Suprapubic skin (tissue), 4 donors: ENCODE measurements at places on chromosomes 13 and 19. TPM values are rescaled to one million over a fixed set of nuclear protein-coding genes. Genes with fewer than 3 reads are reported as not detected.

ZNF628 gene
- total RNA-seq, result 22.9 TPM

PROZ gene
- not detected for total RNA-seq

S1PR5 gene
- 24.5 TPM for total RNA-seq

PTGIR gene
- total RNA-seq, result 3.0 TPM

HCN2 gene
- total RNA-seq, result 1.7 TPM

C19orf18 gene
- total RNA-seq, result not detected

ZNF677 gene
- 17.3 TPM for total RNA-seq

ZNF565 gene
- total RNA-seq, result 5.0 TPM

ONECUT3 gene
- not detected for total RNA-seq

ZNF829 gene
- total RNA-seq, result 4.2 TPM

- H3K36me3 ChIP-seq, result no peaks in the 10 kb centered on the region
- H3K27me3 ChIP-seq, result no peaks in the 10 kb centered on the region
- no peak overlapping the region for H3K4me3 ChIP-seq
- H3K4me1 ChIP-seq, result no peaks in the 10 kb centered on the region
Observed at GRCh38 chr13:42754801-42755510, 26.4 kb upstream of the FAM216B start.

DNA sequence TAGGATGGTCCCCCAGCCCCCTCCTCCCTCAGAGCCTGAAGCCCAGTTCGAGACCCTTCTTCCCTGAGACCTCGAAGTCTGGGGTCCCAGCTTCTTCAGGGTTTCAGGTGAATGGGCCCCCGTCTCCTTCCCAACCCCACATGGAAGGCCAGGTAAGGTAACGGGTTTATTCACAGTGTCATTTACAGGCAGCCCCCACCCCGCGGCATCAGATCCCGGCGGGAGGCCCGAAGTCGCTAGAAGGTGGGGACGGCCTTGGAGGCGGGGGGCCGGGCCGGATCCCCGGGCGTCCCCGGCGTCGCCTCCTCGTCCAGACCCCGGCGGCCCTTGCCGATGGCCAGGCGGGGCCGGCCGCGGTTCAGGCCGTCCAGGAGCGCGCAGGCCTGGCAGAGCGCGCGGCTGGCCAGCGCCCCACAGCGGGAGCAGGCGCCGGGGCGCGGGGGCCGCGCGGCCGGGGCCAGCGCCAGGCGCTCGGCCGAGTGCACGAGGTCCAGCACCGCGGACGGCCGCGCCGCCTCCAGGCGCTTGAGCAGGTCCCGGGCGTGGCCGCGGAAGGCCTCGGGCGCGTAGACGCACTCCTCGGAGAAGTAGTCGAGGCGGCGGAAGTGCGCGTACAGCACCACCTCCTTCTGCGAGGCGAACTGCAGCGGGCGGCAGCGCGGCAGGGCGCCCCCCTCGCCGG, 9.7 kb downstream of the CTU1 start:
- no peaks in the 10 kb centered on the region for H3K27me3 ChIP-seq
- peaks cover 25% of the 10 kb centered on the region for H3K4me1 ChIP-seq
- H3K4me3 ChIP-seq, result no peak overlapping the region
- H3K27ac ChIP-seq, result no peak overlapping the region
- H3K36me3 ChIP-seq, result peaks cover 37% of the 10 kb centered on the region

- peaks cover 7% of the 10 kb centered on the region for H3K4me1 ChIP-seq
- H3K27ac ChIP-seq, result no peak within 1 kb of the TSS
- H3K36me3 ChIP-seq, result no peaks in the 10 kb centered on the region
- no peak within 1 kb of the TSS for H3K4me3 ChIP-seq
- DNase-seq, result no peak
- H3K27me3 ChIP-seq, result no peaks in the 10 kb centered on the region
Observed at GRCh38 chr19:10339380-10339960, at the start of gene ICAM3. Gene ICAM3, minus strand, starts transcription at chr19:10339624. Its CDS starts 10 bp downstream, at chr19:10339614.

- peak overlapping the region; percentile 86 for H3K4me3 ChIP-seq
- DNase-seq, result no peak
- H3K27ac ChIP-seq, result peak overlapping the region; percentile 92
- H3K4me1 ChIP-seq, result peaks cover 41% of the 10 kb centered on the region
- H3K36me3 ChIP-seq, result no peaks in the 10 kb centered on the region
Observed at GRCh38 chr19:14073925-14074838, 1.6 kb downstream of the MISP3 start.

- H3K27ac ChIP-seq, result no peak overlapping the region
- no peaks in the 10 kb centered on the region for H3K36me3 ChIP-seq
- H3K27me3 ChIP-seq, result peaks cover 12% of the 10 kb centered on the region
- no peaks in the 10 kb centered on the region for H3K4me1 ChIP-seq
- no peak overlapping the region for H3K4me3 ChIP-seq
Observed at GRCh38 chr13:28041031-28041461, 52.6 kb upstream of the URAD start.

GRCh38 chr13:32731074-32731473, 144.8 kb downstream of the PDS5B start:
- H3K4me1 ChIP-seq, result peaks cover 38% of the 10 kb centered on the region
- DNase-seq, result no peak
- peak overlapping the region; percentile 59 for H3K27ac ChIP-seq
- H3K27me3 ChIP-seq, result no peaks in the 10 kb centered on the region

GRCh38 chr19:30446850-30447552, 74.8 kb downstream of the ZNF536 start:
- peaks cover 19% of the 10 kb centered on the region for H3K4me1 ChIP-seq
- H3K4me3 ChIP-seq, result no peak overlapping the region
- H3K27ac ChIP-seq, result no peak overlapping the region
- no peak for DNase-seq

GRCh38 chr13:29503041-29503837, 92.2 kb downstream of the SLC7A1 start:
- H3K4me3 ChIP-seq, result no peak overlapping the region
- no peak overlapping the region for H3K27ac ChIP-seq
- H3K27me3 ChIP-seq, result peaks cover 20% of the 10 kb centered on the region
- peaks cover 10% of the 10 kb centered on the region for H3K4me1 ChIP-seq
- no peak for DNase-seq

DNA sequence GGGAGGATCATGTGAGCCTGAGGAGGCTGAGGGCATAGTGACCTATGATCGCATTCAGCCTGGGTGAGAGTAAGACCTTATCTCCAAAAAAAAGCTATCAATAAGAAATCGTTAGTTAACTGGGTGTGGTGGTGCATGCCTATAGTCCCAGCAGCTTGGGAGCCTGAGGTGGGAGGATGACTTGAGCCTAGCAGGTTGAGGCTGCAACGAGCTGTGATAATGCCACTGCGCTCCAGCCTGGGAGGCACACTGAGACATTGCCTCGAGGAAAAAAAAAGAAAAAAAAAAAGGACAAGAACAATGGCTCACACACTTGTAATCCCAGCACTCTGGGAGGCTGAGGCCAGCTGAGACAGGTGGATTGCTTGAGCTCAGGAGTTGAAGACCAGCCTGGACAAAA, 16.2 kb downstream of the PSPC1 start:
- H3K36me3 ChIP-seq, result peaks cover 24% of the 10 kb centered on the region
- H3K4me3 ChIP-seq, result no peak overlapping the region
- no peak overlapping the region for H3K27ac ChIP-seq
- no peaks in the 10 kb centered on the region for H3K27me3 ChIP-seq
- peaks cover 3% of the 10 kb centered on the region for H3K4me1 ChIP-seq

DNA sequence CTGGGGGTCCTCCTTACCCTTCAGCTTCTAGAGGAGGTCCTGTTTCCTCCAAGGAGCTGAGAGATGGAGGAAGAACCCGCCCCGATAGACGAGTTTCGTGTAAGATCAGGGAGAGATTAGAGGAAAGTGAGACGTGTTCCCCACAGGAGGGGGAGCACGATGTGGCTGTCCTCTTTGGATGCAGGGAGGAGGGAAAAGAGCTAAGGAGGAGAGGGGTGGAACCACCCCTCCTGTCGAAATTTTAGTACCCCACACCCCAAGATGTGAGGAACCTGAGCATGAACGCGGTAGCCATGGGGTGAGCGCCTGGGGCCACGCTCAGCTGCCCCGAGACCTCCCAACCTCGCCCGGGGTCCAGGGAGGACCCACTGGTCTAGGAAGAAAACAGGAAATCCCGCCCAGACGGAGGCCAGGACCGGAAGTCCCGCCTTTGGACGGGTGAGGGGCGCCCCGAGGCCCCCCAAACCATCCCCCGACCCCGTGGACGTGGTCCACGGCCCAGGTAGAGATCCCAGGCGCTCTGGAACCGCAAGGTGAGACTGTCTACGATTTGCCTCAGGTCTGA, 1.2 kb downstream of the AKT1S1 start:
- no peak for DNase-seq
- peaks cover 46% of the 10 kb centered on the region for H3K4me1 ChIP-seq
- H3K36me3 ChIP-seq, result peaks cover 31% of the 10 kb centered on the region
- no peaks in the 10 kb centered on the region for H3K27me3 ChIP-seq

- H3K36me3 ChIP-seq, result peaks cover 47% of the 10 kb centered on the region
- no peak for DNase-seq
- H3K27me3 ChIP-seq, result no peaks in the 10 kb centered on the region
- no peak overlapping the region for H3K4me3 ChIP-seq
- H3K4me1 ChIP-seq, result peaks cover 43% of the 10 kb centered on the region
Observed at GRCh38 chr19:869245-870177, 10.0 kb downstream of the CFD start.

DNA sequence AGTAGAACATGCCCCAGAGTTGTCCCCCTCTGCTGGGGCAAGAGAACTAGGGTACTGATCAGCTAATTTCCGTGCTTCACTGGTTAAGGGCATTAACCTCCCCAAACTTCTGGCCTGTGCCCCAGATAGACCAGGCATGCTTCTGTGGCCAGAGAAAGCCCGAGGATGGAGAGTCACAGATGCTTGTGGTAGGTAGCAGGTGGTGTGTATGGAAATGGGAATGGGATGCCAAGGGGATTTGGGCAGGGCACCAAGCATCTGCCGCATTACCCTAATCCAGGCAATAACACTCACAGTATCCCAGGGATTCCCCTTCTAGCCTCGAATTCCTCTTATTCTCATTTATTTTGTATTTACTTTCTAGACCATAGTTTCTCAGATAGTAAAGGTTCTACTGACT, 124.8 kb upstream of the KLF12 start:
- no peak overlapping the region for H3K27ac ChIP-seq
- DNase-seq, result no peak
- H3K4me1 ChIP-seq, result no peaks in the 10 kb centered on the region
- H3K27me3 ChIP-seq, result no peaks in the 10 kb centered on the region
- H3K4me3 ChIP-seq, result no peak overlapping the region
- no peaks in the 10 kb centered on the region for H3K36me3 ChIP-seq

DNA sequence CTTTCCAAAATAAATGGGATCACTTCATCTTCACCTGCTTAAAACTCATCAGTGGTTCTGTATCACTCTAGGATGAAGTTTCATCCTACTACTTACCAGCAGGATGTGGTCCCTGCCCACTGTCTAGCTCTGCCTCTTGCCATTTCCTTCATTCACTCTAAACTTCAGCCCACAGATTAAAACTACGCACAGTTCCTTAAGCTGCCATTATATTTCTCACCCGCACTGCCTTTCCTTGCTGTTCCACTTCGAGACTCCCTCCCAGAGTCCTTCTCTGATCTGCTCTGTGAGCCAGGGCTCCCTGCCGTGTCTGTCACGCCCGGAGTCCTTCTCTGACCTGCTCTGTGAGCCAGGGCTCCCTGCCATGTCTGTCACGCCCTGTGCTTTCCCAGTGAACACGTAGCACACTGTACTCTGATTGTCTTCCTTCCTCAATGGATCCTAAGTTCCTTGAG, 52.0 kb upstream of the NPAS1 start:
- H3K4me3 ChIP-seq, result no peak overlapping the region
- H3K4me1 ChIP-seq, result peaks cover 36% of the 10 kb centered on the region
- H3K27ac ChIP-seq, result peak overlapping the region; percentile 19
- H3K36me3 ChIP-seq, result no peaks in the 10 kb centered on the region

DNA sequence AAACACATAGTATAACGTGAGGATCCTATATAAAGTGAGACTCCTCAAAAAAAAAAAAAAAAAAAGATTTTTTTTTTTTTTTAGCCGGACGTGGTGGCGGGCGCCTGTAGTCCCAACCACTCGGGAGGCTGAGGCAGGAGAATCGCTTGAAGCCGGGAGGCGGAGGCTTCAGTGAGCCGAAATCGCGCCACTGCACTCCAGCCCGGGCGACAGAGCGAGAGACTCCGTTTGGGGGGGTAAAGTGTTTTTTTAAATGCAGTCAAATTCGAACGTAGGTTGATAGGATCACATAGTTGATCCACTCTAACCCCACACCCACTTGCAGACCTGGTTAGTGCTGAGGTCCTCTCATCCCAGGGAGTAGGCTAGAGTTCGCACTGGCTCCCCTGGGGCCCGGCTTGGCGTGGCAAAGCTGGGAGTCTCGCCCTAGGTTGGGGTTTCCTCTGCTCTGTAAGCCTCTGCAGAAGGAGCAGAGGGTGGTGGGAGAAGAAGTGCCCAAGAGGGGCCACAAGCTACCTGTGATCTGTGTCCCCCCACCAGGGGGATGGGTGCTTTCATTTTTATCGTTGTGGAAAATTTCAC, 6.5 kb downstream of the RNF225 start:
- H3K4me3 ChIP-seq, result peak overlapping the region; percentile 69
- H3K27me3 ChIP-seq, result peaks cover 8% of the 10 kb centered on the region
- DNase-seq, result no peak
- no peaks in the 10 kb centered on the region for H3K36me3 ChIP-seq

DNA sequence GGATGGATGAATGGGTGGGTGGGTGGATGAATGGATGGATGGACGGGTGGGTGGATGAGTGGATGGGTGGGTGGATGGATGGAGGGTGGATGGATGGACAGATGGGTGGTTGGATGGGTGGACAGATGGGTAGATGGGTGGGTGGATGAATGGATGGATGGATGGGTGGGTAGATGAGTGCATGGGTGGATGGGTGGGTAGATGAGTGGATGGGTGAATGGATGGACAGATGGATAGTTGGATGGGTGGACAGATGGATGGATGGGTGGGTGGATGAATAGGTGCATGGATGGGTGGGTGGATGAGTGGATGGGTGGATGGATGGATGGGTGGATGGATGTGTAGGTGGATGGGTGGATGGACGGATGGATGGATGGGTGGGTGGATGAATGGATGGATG, 17.8 kb downstream of the SHC2 start:
- H3K27ac ChIP-seq, result no peak overlapping the region
- H3K27me3 ChIP-seq, result peaks cover 11% of the 10 kb centered on the region
- no peaks in the 10 kb centered on the region for H3K4me1 ChIP-seq
- no peaks in the 10 kb centered on the region for H3K36me3 ChIP-seq

DNA sequence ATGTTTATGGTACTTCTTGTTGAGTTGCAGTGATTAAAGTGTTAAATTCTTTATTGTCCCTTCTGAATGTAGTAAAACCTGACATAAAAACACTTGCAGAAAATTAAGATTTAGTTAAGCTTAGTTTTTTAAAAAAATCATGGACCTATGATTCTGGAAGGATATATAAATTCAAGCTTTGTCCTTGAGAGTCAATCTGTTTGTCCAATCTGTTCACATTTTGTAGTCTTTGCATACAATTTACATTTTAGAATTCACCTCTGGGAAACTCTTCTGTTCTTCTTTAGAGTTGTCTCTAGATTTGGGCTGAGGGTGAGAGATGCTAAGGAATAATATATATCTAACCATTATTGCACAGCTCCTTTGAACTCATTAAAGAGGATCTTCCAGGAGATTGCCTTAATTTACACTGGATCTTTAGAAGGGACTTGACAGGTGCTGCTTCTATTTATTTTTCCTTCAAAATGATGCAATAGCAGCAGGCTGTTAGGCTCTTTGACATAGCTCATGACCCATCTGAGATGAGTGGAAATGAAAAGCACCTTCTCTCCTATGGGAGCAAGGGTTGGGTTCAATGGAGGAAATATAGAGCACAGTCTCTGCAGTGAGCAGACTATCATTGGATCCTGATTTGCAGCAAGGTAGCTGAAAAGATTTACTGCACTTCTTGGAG, 433.9 kb downstream of the GPC6 start:
- H3K27ac ChIP-seq, result no peak overlapping the region
- H3K36me3 ChIP-seq, result no peaks in the 10 kb centered on the region
- no peaks in the 10 kb centered on the region for H3K27me3 ChIP-seq
- H3K4me1 ChIP-seq, result no peaks in the 10 kb centered on the region
